Naive thymus-derived CD8-positive, alpha-beta T cell (primary cell): ENCODE measurements at places on chromosomes 5 and 9.

DNA sequence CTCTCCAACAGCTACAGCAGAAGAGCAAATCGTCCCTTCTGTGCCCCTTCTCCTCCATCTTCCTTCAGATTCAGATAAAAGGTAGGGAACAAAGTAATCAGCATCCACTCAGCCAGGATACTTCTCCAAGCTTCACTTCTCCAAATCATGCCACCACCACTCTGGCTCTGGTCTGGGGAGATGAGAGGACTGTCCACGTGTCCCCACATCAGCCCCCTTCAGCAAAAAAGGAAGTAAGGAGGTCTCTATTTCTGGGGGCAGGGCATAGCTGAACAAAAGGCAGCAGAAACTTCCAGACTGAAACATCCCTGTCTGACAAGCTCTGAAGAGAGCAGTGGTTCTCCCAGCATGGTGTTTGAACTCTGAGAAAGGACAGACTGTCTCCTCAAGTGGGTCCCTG is 116.9 kb downstream of the C5orf15 start:
- no peak for DNase-seq

DNA sequence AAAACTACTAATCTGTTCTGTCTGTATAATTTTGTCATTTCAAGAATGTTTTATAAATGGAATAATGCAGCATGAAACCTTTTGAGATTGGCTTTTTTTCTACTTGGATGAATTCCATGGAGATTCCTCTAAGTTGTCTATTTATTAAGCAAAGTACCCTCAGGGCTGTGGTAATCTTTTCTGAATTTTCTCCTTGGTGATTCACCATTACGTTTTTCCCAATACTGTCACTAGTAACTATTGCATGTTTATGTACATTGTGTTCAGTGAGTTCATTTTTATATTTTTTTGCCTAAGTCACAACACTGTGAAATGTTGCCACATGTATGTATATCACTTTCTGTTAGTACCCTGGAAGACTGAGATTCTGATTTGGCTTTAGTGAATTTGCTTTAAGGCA is 177.0 kb upstream of the GRIN3A start:
- DNase-seq = no peak

DNA sequence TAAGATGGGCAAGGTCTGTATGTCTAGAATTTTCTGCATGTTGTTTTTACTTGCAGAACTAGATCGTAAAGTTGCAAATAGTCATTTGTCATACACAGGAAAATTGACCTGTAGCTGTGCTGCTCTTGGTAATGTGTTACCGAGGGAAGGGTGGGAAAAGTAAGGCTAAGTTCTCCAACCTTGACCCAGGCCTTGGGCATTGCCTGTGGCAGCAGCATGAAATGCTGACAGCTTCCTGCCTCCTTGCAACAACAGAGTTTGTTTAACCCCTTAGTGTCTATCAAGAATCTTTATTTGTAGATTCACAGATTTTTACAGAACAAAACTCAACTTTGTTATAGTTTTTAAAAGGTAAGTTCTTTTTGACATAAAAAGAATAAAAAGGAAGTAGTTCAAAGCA is 48.3 kb downstream of the ERCC6L2 start:
- no peak for DNase-seq

DNA sequence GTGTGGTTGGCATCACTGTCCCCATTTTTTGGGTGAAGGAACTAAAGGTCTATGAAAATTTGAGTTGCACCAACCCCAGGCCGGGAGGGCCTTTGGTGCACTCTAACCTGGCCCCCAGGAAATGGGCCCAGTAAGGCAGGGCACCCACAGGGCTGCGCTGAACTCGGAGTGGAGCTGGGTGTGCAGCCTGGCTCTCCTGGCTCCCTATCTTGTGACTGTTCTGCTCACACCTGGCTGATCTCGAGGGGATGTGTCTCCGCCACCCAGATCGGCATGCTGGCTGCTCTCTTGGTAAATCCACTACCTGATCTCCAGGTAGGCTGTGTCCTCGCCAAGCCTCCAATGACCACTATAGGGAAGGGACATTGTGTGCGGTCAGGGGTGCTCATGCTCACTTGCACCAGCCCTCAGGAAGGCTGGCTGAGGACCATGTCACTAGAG is 259.8 kb downstream of the NSG2 start:
- no peak for DNase-seq

DNA sequence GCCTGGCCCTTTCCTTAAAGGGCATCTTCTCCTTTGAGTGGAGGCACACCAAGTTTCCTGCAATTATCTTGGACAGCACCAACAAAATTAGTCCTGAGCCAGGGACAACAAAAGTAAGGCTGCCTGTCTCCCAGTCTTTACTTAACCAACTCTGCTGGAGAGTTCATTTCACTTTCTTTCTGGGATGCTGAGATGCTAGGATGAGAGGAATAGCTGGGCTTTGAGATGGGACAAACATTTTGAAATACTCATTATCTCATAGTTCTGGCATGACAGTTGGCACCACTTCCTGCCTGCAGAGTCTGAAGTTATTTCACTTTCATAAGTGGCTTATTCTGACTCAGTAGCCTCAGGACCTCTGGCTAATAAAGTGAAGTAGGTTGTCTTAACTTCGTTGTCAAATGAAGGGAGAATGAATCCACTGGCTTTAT is 157.0 kb downstream of the C9orf152 start:
- DNase-seq = no peak

GRCh38 chr5:3489239-3489843 is 106.3 kb upstream of the IRX1 start:
- DNase-seq = no peak

DNA sequence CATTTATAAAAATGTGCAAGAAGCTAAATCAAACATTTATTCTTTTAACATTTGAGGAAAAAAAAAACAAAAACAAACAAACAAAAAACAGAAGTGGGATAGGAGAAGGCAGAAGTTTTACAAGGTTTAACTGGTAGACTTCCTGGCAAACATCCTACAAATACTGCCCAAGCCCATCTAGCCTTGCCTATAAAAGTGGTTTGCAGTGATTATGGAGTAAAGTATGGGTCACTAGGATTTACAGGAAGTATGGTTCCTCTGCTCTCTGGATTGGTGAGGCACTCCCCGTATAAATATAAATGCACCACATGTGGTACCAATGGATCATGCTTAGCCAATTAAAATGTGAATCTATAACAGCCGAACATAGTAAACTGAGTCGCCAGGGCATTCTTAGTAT is 291.9 kb downstream of the EDIL3 start:
- DNase-seq = no peak

- no peak for DNase-seq
Observed at GRCh38 chr9:89410022-89410421, 87.9 kb downstream of the SEMA4D start.

DNA sequence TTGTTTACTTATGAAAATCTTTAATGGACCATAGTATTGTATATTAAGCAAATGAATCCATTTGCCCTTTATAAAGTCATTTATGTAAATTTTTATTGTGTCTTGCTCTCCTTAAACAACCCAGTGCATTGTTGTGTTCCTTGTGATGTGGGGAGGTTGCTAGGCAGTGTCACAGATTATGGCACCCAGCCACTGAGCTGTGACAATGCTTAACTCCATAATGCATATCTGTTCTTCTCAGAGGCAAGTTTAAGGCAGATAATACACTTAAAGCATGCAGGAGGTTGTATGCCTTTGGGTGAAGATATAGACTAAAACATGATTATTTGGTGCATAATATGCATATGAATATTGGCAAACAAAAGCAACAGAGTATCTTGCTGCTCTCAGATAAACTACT is 269.6 kb upstream of the RIOK2 start:
- no peak for DNase-seq

DNA sequence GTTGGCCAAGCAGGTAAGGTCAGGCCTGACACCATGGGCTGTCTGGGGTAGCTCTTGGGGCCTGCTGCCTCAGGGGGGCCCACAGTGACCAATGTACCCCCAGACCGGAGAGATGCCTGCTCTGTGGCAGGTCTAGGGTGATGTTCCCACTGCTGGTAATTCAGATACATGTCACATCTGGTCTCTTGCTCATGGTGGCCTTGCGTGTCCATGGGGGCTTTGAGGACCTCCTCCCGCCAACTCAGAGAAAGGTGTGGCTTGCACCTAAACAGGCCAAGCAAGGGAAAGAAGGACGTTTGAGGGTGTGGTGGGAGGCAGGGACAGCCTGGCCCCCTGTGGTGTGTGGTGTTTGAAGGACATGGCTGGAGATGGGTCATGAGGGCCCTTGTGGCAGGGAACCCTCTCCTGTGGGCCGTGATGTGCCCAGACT is 75.2 kb downstream of the PHF2 start:
- DNase-seq = no peak

DNA sequence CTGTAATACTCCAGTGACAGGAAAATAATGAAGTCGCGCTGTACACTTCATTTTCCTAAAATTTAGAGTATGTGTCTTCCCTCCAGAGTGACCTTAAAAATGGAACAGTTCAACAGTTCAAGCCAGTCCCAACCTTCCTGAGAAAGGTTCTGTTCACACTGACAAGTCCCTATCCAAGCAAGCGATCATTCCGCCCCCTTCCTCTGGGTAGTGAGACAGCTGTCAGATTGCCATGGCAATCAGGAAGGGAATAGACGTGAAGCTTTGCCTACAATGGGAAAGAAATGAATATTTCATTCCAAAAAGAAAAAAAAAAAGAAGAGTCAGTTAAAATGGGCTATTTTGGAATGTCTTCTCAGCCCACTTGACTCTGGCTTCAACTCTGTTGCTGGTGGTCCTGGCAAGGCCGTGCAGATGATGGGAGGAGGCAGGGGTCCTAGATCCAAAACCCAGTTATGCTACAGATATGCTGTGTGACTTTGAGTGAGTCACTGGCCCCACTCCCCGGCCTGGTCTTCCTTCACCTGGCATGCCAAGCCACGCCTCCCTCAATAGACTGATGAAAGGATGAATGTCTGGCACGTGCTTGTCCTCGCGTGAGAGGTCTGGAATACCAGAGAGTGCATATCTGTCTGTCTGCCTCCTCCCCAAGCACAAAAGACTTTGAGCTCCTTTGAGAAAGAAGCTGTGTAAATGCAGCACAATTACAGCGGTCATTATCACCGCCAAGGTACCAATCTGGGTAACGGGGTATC is 165.8 kb upstream of the WWC1 start:
- DNase-seq = no peak

- no peak for DNase-seq
Observed at GRCh38 chr9:109114670-109115069, 5.1 kb downstream of the TMEM245 start.

DNA sequence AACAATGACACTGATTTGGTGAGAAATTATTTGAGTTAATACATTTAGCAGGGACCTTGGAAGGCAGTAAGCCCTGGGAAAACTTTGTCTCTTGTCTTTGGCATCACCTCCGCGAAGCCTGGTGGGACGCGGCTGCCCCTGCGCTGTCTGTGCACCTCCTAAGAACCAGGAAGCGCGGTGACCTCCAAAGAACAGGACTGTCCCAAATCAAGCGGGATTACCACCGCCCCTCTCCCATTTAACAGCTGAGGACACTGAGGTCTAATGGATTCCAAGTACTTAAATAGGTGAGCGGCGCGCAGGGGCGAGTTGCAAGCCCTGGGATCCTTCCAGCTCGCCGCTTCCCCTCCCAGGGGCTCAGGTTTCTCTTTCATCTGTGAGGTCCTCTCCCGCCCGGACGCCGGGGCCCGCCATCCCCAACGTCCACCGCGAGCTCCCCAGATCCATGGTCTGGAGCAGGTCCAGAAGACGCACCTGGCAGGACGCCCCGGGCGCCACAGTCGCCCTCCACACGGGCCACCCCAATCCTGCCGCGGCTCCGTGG is 432 bp downstream of the STARD4 start:
- no peak for DNase-seq

DNA sequence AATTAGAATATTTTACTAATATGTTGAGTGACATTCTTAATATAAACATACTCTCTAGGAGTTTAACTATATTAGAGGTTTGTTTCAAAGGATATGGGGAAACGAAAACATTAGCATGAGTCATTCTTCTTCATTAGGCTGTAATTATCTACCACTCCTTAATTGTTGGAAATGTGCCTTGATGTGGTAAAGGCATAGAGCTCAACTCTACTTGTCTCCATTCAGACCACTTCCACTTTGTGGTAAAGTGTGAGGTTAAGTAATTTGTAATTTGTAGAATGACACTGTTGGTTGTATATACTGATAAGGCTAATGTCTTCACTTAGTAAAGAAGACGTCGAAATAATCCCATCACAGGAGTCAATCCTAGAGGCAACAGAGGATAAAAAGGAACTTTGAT is 58.1 kb downstream of the HAPLN1 start:
- no peak for DNase-seq

DNA sequence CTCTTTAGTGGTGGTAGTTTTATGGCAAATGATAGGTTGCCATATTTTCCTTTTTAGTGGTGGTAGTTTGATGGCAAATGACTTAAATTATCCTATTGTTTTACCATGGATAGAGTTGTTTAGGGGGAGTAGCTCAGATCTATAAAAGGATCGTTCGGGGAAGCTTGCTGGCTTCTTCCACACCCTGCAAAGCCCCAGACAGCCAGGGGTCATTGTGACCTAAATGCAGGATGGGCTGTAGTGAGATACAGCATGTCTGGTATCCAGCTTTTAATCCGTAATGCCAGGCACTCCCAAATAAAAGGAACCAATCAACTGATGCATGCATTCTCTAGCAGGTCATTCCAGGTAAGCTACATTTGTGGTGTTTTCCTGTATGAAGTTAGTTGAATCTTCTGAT is 67.1 kb downstream of the PRR16 start:
- DNase-seq = no peak

DNA sequence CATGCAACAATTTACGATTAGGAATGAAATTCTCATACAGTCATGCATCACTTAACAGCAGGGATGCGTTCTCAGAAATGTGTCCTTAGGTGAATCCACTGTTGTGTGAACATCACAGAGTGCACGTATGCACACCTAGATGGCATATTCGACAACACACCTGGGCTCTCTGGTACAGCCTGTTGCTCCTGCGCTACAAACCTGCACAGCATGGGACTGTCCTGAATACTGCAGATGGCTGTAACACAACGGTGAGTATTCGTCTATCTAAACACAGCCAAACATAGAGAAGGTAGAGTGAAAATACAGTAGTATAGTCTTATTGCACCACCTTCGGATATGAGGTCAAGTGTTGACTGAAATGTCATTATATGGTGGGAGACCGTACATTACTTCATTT is 44.0 kb upstream of the LCP2 start:
- DNase-seq = no peak

GRCh38 chr9:14097666-14098415 is 216.1 kb downstream of the NFIB start:
- DNase-seq = no peak

- DNase-seq = no peak
Observed at GRCh38 chr5:180521101-180521500, 26.9 kb downstream of the CNOT6 start.

GRCh38 chr9:89340332-89340731 is 22.0 kb downstream of the SECISBP2 start:
- no peak for DNase-seq

- no peak for DNase-seq
Observed at GRCh38 chr9:106700676-106701075, 162.3 kb upstream of the ZNF462 start.

DNA sequence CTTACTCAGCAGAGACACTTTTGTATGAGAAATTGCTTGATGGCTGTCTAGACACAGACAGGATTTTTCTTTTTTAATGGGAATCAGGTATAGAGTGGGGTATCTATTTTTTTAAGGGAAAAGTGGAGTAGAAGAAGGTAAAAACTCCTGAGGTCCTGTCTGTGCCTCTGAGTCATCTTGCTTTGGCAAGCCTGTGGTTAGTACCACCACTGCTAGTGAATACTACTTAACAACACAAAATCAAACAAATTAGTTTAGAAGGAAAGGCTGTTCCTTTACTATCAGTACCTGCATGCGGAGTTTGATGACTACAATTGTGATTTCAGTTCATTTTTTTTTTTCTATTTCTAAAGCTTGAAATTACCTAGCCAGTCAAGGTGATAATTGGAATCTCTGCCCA is 150.9 kb upstream of the PPP1R2B start:
- DNase-seq = no peak

GRCh38 chr5:174844971-174845370 is 120.6 kb downstream of the MSX2 start:
- DNase-seq = no peak
